NCI-H69 (cell line): ENCODE measurements at places on chromosomes 12 and 14.

GRCh38 chr12:83850531-83850930 is 1062.1 kb downstream of the SLC6A15 start:
- no peak for DNase-seq

- no peak for DNase-seq
Measured at GRCh38 chr14:59836116-59836515, 34.5 kb downstream of the RTN1 start.

DNA sequence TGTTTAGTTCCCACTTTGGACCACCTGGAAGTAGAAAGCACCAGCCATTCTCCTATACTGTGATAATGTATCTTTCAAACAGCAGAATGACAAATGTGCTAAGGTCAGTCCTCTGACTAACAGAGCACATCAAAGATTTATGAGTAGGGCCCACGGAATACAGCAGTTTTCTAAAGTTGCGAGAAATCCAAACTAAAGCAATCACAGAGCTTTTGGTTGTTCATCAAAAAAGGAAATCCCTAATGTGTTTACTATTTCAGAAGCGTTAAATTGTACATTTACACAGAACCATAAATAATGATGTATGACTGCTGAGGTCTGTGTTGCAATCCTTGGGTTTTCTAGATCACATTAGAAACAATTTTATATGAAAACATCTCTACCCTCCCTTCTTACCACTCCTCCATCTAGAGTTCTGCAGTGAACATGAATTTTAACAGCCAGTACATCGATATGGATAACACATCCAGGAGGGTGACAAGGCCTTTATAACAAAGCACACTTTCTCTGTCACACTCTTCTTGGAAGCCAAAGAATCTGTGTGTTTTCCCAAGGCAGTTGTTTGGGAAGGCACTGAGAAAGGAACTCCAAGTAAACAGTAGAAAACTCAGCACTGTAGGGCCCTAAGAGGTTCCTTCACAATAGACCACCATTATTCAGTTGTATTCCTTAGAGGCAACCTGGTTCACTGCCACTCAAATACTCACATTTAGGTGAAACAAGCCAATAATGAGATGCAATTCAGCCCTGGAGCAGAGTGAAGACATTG is 7.3 kb downstream of the KITLG start:
- DNase-seq = peak; percentile 65

DNA sequence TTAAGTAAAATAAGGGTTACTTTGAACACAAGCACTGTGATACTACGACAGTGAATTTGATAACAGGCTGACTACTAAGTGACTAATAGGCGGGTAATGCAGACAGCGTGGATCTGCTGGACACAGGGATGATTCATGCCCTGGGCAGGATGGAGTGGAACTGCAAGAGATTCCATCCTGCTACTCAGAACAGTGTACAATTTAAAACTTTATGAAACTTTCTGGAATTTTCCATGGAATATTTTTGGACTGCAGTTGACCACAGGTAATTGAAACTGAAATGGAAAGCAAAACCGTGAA is 46.0 kb downstream of the YEATS4 start:
- DNase-seq = no peak

- DNase-seq = peak; percentile 8
Measured at GRCh38 chr12:48744251-48745008, 27.9 kb upstream of the CCNT1 start.

DNA sequence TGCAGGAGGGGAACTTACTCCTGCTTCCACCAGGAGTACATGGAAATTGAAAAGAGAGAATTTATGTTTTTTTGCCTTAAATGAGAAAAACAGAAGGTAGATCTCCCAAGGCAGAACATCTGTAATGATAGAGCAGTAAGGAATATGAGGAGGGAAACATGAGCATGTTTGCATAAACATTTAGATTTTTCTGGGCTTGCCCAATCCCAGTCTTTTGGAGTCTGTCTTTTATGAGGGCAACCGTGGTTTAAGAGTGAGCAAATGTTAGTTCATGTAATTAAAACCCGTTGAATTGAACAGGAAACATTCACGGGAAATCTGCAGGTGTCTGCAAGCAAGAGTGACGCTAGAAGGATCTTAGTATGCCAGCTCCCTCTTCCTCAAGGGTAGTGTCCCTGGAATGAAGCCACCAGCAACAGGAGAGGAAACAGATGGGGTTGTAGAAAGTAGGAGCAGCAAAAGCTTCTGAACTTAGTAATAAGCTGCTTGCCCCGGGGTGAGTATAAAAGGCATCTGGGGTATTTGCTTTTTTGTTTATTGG is 79.3 kb downstream of the ARF6 start:
- DNase-seq = peak; percentile 98

GRCh38 chr12:41034686-41035085 is 153.4 kb upstream of the PDZRN4 start:
- DNase-seq = no peak

GRCh38 chr12:8493084-8493483 is 20.2 kb upstream of the CLEC4D start:
- no peak for DNase-seq

DNA sequence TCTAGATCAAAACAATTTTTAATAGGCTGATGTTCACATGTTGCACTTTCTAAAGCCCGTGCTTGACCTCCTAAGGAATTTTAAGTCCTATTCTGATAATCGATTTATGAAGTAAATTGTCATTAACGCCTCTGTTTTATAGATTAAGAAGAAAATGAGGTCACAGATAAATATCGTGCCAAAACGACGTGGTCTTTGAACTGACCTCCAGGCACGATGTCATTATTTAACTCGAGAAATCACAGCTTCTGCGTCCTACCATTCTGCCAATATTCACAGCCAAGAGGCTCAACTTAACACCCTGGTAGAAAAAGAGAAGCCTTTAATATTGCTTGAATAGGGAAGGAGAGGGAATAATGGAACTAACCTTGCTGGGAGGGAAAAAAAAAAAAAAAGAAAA is 888 bp upstream of the EEA1 start:
- peak; percentile 47 for DNase-seq

- no peak for DNase-seq
Measured at GRCh38 chr14:68585690-68586089, 207.2 kb downstream of the ZFP36L1 start.

GRCh38 chr12:8519171-8519570 is 5.9 kb downstream of the CLEC4D start:
- no peak for DNase-seq

GRCh38 chr12:18054925-18055619 is 34.9 kb downstream of the RERGL start:
- DNase-seq = peak; percentile 15

DNA sequence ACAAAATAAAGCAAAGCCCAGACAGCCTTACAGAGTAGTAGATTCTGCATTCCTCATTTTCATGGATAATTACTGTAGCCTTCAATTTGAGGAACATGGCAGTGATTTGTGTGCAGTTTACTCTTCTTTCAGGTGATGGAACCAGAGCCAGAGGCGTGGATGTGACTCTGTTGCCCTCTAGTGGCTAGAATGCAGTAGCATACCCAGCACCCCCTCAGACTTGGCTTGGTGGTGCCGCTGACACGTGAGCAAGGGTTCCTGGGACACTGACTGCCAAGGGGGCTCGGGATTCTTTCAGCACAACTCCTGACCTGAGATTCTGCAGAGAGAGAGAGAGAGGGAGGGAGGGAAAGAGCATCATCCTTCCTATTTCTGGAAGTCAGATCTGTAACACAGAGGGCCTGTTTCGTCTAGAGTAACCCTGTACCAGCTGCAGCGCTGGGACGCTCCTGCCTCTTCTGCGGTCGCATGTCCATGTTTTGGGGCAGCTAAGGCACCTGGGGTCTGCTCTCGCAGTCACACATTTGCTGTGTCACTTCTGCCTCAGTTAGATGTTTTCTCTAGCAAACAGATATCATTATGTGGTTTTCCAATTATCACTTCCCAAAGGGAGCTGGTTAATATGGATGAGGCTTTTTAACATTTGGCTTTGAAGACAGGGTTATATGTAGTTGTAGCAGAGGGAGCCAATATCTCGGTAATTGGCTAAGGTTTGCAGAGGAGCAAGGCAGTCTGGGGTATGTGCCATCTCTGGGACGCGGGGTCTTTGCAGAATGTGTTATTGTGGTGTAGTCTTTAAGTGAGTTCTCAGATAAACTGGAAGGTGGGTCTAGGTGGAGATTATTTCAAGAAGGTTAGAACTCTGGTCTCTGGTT is 428.1 kb downstream of the NRXN3 start:
- DNase-seq = peak; percentile 84

GRCh38 chr12:124909831-124910560 is 4.5 kb downstream of the UBC start:
- DNase-seq = no peak

- DNase-seq = no peak
Measured at GRCh38 chr14:93054006-93054405, 61.7 kb downstream of the ITPK1 start.

DNA sequence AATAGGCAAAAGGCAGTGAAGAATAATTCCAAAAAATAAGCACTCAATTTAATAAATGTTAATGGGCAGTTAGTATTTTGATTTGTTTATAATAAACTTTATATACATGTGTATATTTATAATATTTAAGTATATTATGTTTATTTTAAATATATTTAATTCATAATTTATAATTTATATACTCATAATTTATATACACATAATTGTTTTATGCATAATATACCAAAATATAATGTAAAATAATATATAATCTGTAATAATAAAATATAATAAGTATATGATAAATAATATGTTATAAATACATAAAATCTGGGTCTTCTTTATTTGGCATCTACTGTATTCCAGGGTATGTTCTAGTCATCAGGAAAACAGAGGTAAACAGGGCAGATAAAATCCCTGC is 100.2 kb upstream of the ARID2 start:
- no peak for DNase-seq
